ENCODE measurements at places on chromosomes 2 and 18.

- peak; percentile 11 for DNase-seq
Observed at GRCh38 chr18:8811115-8811514, 105.8 kb downstream of the MTCL1 start.

GRCh38 chr2:134952608-134953007, 34.0 kb downstream of the CCNT2 start:
- DNase-seq, result no peak

DNA sequence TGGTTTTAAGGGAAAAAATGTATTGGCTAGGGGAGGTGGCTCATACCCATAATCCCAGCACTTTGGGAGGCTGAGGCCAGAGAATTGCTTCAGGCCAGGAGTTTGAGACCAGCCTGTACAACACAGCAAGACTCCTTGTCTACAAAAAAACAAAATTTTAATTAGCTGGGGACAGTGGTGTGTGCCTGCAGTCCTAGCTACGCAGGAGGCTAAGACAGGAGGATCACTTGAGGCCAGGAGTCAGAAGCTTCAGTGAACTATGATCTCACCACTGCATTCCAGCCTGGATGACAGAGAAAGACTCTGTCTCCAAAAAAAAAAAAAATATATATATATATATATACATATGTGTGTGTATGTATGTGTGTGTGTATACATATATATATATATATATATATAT, 18.5 kb downstream of the CCDC88A start:
- DNase-seq, result no peak

DNA sequence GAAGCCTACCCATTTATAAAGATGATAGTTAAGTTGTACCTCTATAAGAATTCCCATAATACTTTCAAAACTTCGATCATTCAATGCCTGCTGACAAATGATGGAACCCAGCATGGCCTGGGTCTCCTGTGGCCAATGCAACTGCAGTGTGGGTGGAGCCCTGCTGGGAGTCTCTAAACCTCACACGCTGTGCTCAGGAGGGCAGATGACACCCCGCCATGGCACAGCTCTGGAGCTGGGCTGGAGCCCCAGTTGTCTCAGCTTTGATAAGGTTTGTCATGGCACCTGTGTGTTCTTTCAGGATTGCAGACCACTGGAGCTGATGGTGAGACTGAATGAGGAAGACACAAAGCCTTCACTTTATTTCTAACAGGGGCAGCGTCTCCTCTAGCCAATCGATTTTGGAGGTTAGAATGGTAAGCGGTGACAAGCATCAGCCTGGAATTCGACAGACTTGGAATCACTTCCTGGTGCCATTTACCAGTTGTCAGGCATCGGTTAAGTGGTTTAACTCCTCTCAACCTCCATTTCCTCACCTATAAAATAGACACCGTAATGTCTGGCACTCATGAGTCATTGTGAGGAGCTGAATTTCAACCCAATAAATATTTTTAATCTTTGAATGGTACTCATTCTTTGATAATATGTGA, 383.6 kb upstream of the SALL3 start:
- no peak for DNase-seq

DNA sequence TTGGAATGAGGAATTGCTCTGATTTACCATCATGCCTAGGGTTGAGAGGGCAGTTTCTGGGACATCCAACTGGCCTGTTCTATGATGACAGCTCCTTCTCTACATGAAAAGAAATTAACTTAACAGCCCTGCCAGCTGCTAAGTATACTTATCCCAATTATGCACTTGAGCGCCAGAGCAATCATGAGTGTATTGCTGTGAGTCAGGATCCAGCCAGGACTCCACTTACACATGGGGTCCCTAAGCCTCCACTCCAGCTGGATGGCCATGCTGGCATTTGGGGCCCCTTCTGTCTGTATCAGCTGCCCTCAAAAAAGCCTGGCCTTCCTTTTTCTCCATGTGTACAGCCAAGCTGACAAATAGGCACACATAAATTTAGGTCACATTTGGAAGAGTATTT, 481.9 kb downstream of the TMX3 start:
- no peak for DNase-seq

GRCh38 chr18:30679285-30679930, 363.1 kb downstream of the DSC3 start:
- no peak for DNase-seq

DNA sequence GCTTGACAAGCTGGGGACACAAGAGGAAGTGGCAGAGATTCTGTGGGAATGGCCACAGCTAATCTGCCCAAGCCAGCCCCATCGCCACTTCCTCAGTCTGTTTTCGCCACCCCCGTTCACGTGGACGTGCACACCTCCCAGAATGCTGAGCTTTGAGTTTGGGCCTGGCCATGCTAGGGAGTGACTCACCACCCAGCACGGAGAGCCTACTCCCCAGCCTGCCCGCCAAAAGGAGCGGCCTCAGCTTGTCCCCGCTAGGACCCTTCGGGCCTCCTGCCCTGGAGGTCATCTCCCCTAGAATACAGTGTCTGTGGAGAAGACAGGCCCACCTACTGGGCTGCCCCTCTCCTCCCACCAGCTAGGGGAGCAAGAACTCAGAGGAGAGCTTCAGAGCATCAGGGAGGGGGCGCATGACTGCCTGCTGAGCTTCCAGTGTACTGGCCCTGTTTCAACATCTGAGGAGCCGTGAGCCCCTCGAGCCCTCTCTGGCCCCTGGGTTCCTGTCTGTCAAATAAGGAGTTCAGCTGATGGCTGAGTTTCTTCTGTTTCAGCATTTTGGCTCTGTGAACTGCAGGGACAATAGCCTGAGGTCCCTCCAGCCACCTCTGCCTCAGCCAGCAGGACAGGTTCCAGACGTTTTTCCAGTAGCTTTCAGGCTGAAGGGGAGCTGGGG, 5.1 kb downstream of the SLC35F6 start:
- DNase-seq, result no peak

- no peak for DNase-seq
Observed at GRCh38 chr2:238456970-238457926, 30.5 kb downstream of the ASB1 start.

DNA sequence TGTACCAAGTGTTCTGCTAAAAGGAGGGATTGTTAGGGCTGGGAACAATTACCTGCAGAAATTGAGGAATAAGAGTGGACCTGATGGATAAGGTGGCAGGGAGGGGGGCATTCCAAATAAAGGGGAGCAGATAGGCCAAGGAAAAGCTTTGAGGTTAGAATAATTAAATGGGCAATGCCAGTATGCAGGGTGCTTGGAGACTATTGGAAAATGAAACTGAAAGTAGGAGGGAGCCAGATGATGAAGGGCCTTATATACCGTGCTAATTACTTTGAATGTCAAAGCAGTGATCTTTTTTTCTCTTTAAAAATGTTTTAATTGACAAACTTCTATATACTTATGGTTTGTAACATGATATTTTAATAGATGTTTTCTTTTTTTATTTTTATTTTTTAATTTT, 42.9 kb downstream of the MMADHC start:
- DNase-seq, result peak; percentile 5

- DNase-seq, result no peak
Observed at GRCh38 chr2:230874876-230875275, 10.1 kb downstream of the ITM2C start.

GRCh38 chr2:214232271-214232670, 178.6 kb upstream of the VWC2L start:
- no peak for DNase-seq

- no peak for DNase-seq
Observed at GRCh38 chr2:138762533-138762932, 17.7 kb downstream of the NXPH2 start.

DNA sequence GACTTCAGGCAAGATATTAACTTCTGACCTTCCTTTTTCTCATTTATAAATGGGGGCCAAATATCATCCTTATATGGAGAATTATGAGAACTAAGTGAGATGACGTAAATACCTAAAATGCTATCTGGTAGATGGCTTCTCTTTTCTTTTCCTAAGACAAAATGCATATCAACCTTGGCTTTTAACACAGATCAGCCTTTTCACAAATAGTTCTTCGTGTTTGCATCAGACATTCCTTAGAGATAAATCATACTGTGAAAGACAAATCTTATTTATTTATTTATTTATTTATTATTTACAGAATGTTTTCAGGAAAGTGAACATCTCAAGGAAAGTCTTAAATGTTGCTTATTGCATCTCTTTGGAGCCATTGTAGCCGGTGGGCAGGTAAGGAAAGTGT, 62.8 kb downstream of the NBEAL1 start:
- DNase-seq, result no peak

- DNase-seq, result no peak
Observed at GRCh38 chr2:70905443-70906421, 30.0 kb upstream of the ATP6V1B1 start.

GRCh38 chr2:207558079-207558491, 28.3 kb downstream of the CREB1 start:
- DNase-seq, result no peak

- DNase-seq, result no peak
Observed at GRCh38 chr2:10750610-10751009, 29.2 kb downstream of the ATP6V1C2 start.

GRCh38 chr2:42522035-42522434, 28.3 kb upstream of the KCNG3 start:
- no peak for DNase-seq

- DNase-seq, result no peak
Observed at GRCh38 chr2:205073433-205074020, 528.3 kb downstream of the PARD3B start.

DNA sequence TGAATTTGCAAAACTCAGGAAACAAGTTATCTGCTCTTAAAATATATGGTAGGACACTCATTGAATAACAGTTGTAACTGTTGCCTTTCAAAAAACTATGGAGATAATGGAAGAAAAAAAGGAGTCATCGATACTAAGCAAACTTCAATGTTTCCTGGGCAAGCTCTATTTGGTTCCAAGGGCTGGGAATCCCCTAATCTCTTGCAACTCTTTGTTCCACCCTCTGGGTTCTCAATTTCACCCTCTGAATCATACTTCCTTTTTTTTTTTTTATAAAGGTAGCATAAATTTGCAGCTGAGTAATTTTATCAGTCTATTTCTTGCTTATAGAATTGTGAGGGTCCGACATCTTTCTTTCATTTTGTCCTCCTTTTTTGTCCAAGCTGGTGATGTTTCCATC, 36.7 kb downstream of the SLC9A4 start:
- DNase-seq, result no peak

GRCh38 chr2:175929850-175930249, 72.2 kb downstream of the LNPK start:
- no peak for DNase-seq

DNA sequence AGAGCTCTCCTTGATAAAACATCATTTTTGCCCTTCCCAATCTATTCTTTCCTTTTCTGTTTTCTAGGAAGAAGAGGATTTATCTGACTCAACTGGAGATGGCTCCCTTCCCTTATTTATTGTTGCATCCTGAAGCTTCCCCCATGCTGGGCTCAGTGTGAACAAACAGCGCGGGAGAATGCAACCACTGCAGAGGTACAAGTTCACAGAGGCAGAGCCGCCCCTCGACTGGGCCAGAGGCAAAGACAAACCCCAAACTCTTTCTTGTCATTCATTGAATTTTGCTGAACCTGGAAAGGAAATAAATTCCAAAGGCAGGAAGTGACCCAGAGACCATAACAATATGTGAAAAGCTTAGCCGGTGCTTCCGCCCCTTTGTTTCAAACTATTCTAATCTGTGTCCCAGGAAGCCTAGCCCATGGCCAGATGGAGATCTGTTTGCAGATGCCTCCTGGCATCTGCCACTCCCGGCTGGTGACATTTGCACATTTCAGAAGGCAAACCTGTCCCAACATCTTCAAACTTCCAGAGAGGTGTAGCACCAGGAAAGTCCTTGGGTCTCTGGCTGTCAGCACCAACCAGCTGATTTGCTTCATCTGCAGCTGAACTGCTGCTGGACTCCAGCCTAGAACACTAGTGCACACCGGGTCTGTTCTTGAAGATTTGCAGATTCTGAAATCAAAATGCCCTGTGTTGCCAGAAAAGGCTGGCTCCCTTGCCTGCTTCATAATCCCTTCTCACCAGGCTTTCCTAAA, 79.4 kb upstream of the MAP4K3 start:
- no peak for DNase-seq

- no peak for DNase-seq
Observed at GRCh38 chr2:65417509-65418085, 14.8 kb downstream of the SPRED2 start.

- DNase-seq, result no peak
Observed at GRCh38 chr18:5772306-5773105, 122.8 kb downstream of the TMEM200C start.

DNA sequence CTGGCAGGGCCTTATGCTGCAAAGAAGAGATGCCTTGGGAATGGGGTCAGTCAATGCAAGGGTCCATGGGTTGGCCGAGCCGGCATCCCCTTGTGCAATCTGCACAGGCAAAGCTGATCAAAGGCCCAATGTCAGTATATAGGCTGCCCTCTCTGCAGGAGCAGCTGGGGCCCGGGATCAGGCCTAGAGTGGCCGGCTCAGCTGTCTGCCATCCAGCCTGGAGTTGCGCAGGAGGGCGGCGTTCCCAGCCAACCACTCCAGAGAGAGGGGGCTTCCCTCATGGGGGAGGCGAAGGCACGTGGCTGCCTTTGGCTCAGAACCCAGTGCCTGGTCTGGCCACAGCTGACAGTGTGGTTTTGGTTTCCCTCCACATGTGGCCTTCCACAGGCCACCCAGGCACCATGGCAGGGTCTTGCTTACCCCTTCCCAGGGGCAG, 3.9 kb downstream of the INPP5D start:
- DNase-seq, result no peak

DNA sequence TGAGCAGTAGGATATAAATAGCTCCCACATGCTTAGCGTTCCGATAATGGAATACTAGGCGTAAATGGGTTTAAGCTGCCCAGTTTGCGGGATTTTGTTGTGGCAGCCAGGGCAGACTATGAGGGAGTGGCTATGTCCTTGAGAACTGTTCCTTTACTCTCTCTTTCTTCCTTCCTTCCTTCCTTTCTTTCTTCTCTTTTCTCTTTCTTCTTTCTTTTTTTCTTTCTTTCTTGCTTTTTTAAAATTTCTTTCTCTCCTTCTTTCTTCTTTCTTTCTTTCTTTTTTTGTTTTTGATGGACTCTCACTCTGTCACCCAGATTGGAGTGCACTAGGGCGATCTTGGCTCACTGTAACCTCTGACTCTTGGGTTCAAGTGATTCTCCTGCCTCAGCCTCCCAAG, 9.1 kb upstream of the PRELID3A start:
- DNase-seq, result no peak

DNA sequence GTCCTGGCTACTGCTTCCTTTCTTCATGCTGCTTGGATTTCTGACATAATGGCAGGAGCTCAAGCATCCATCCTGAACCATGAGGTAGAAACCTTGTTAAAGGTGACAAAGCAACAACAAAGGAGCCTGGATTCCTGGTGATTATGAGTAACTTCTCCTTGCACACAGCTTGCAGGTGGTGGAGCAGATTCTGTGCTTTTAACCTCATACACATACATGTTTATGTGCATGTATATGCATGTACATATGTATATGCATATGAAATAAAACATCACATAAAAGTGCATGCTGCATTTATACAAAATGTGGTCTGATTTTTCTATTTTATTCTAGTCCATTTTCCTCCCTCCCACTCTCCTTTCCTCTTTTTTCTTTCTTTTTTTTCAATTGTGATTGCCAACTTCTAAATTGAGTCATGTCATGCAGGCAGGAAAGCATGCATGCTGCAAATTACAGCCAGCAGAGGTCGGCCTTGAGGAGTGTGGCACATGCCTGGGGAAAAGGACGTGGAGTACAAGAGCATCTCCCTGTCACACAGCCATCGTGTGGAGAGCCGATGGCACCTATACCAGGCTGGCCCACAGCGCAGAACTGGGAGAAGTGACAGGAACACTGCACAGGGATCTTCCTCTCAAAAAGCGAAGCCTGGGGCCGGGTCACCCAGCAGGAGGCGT, 17.9 kb downstream of the LCT start:
- no peak for DNase-seq

- no peak for DNase-seq
Observed at GRCh38 chr2:153268941-153269461, 209.6 kb downstream of the RPRM start.

GRCh38 chr2:187364696-187365095, 83.4 kb downstream of the CALCRL start:
- DNase-seq, result no peak

Measured in CD4-positive, alpha-beta T cell treated with Interleukin-6 at 100 ng/mL for 8 hours (primary cell).